Common myeloid progenitor, CD34-positive (primary cell): ENCODE measurements at places on chromosomes 3 and 15.
A peak's percentile ranks its signal among the peaks of the same experiment; 100 is the strongest.

- no peaks in the 10 kb centered on the region for H3K36me3 ChIP-seq
- H3K4me3 ChIP-seq = no peak overlapping the region
- H3K4me1 ChIP-seq = peaks cover 5% of the 10 kb centered on the region
Observed at GRCh38 chr3:184672335-184672734, 39.5 kb downstream of the MAGEF1 start.

DNA sequence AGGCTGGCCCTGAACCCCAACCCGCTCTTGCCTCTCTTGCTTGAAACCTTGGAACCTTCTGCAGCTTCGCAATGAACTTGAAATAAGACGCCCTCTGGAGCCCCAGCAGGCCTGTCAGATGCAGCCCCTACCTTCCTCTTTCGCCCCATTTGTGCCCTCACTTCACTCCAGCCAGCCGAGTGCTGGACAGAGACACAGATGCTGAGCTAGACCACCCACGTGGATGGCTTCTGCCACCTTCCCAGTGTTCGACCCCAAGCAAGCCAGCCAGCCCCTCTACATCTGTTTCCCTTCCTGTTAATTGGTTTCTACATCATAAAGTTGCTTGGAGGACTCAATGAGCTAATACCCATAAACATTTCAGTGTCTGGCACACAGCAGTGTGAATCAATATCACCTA is 23.8 kb upstream of the SNRPA1 start:
- no peaks in the 10 kb centered on the region for H3K36me3 ChIP-seq
- H3K4me1 ChIP-seq = peaks cover 8% of the 10 kb centered on the region
- H3K4me3 ChIP-seq = no peak overlapping the region
- H3K27ac ChIP-seq = no peak overlapping the region
- peaks cover 77% of the 10 kb centered on the region for H3K27me3 ChIP-seq

- no peak overlapping the region for H3K4me3 ChIP-seq
- no peaks in the 10 kb centered on the region for H3K4me1 ChIP-seq
- no peaks in the 10 kb centered on the region for H3K36me3 ChIP-seq
- no peak overlapping the region for H3K27ac ChIP-seq
- H3K27me3 ChIP-seq = no peaks in the 10 kb centered on the region
Observed at GRCh38 chr3:194702545-194702944, 16.9 kb downstream of the FAM43A start.

DNA sequence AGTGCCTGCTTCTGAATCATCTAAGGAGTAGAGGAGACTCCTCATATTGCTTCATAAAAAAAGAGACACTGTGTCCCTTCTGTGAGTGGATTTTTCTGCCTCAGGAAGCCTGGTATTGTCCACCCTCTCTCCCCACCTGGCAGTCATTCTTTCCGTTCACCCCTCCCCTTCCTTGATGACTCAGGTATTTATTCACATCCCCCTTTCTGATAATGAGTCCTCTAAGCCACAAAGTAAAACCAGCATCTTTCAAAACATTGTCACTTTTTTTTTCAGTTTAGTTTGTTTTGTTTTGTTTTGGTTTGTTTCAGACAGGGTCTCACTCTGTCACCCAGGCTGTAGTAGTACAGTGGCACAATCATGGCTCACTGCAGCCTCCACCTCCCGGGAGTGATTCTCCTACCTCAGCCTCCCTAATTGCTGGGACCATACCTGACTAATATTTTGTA is 65.2 kb upstream of the UBE2E1 start:
- no peaks in the 10 kb centered on the region for H3K36me3 ChIP-seq
- H3K4me1 ChIP-seq = peaks cover 22% of the 10 kb centered on the region
- DNase-seq = peak; percentile 68
- no peak overlapping the region for H3K27ac ChIP-seq

GRCh38 chr3:156617781-156618180 is 56.6 kb upstream of the TIPARP start:
- no peak overlapping the region for H3K4me3 ChIP-seq
- H3K27me3 ChIP-seq = no peaks in the 10 kb centered on the region
- no peak overlapping the region for H3K27ac ChIP-seq
- DNase-seq = no peak
- no peaks in the 10 kb centered on the region for H3K36me3 ChIP-seq

DNA sequence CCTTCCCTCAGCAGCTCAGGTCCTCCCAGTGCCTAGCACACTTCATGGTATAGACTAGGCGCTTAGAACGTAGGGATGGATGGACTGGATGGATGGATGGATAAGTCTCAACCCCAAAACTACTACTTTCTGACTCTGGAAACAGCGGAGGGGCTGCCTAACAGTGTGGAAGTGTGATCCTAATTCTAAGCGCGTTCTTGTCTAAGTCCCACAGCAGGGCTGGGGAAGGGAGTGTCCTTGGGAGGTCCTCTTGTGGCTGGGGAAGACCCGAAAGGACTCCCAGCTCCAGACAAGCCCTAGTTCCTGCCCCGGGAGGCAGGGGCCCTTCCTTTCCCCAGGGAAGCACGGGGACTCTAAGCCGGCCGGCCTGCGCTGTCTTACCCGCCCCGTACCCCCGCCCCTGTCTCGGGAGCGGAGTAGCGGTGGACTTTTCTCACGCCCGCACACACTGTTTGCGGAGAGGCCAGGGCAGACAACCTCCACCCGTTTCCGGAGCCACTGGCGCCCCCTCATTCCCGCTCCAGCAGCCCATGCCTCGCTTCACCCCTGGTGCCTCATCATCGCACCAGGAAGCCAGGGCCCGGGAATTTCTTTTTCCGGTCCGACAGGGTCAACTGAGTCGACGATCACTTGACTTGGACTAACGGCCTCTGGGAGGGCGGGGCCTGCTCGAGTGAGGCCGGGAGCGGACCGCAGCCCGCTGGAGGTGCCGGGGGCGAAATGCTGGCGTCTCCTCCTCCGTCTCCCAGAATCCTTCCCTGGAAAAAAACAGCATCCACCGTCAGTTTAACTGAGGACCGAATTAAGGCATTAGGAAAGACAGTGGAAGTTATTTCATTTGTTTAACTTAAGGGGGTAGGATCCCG is 133.3 kb downstream of the TBC1D2B start:
- peak; percentile 51 for DNase-seq
- no peaks in the 10 kb centered on the region for H3K27me3 ChIP-seq
- H3K4me1 ChIP-seq = peaks cover 13% of the 10 kb centered on the region
- H3K36me3 ChIP-seq = no peaks in the 10 kb centered on the region
- H3K4me3 ChIP-seq = peak overlapping the region; percentile 48

DNA sequence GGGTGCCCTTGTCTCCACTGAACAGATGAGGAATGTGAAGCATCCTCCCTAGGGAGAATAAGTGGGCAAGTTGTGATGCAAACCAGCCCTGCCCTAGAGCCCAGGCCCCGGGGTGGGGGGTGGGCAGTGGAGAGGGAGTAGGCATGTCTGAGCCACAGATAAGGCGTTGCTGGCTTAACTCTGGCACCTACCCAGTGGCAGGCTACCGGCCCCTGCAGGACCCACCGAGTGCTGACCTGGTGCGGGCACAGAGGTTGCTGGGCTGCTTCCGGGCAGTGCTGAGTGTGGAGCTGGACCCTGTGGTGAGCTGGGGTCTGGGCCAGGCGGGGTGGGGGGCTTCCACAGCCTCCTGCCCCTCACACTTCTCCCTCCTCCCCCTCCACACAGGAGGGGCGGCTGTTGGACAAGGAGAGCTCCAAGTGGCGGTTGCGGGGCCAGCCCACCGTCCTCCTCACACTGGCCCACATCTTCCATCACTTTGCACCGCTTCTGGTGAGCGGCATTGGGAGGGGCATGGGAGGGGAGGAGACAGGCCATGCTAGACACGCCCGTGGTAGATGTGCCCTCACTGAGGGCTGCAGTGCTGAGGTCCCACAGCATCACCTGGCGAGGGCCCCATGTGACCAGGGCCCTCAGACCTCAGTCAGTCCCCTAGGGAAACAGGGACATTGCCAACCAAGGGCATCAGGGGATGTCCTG is 10.1 kb downstream of the RNF123 start:
- no peaks in the 10 kb centered on the region for H3K27me3 ChIP-seq
- DNase-seq = no peak
- no peak overlapping the region for H3K4me3 ChIP-seq
- no peak overlapping the region for H3K27ac ChIP-seq
- H3K4me1 ChIP-seq = peaks cover 4% of the 10 kb centered on the region

DNA sequence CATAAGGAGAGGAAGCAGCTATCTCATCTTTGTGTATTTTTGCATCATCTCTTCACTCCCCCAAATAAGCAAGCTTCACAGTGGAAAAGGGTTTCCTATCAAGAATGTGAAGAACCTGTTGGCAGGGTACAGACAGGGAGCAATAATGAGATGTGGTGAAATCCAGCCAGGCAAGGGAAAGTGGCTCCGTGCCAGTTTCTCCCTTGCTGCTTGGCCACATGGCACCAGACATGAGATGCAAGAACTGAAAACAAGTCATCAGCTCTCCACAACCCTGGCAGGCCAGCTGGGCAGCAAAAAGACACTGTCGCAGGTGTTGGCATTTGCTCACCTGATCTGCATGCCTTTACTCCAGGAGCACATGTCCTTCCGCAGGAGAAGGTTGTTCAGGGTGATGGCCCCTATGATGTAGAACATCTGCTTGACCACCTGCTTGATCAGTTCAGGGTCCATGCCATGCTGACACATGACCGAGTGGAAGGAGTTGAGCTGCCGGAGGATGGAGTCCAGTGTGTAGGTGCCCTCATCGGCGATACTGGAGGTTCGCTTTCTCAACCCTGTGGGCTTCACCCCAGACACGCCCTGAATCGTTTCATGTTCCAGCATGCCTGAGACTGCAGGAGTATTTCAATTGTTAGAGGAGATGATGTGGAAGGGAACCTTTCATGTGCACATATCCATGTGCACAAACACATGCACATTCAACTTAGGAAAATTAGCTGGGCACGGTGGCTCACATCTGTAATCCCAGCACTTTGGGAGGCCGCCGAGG is 23.3 kb upstream of the MYO5C start:
- H3K4me1 ChIP-seq = no peaks in the 10 kb centered on the region
- no peak overlapping the region for H3K27ac ChIP-seq

DNA sequence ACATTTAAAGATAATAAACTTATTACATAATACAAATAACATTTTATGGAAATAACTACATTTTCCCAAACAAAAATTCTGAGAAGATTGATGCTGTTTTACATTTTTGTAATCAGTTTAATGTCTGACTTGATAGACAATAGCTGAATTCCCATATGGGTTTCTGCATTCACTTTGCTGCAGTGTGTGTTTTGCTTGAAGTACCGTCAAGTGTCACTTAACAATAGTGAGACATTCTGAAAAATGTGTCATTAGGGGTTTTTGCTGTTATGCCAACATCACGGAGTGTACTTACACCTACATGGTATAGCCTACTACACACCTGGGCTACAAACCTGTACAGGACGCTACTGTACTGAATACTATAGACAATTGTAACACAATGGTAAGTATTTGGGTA is 57.5 kb downstream of the USF3 start:
- H3K4me1 ChIP-seq = no peaks in the 10 kb centered on the region
- H3K27me3 ChIP-seq = no peaks in the 10 kb centered on the region
- H3K27ac ChIP-seq = no peak overlapping the region
- H3K4me3 ChIP-seq = no peak overlapping the region
- no peak for DNase-seq
- no peaks in the 10 kb centered on the region for H3K36me3 ChIP-seq

- H3K4me1 ChIP-seq = no peaks in the 10 kb centered on the region
- DNase-seq = no peak
- H3K4me3 ChIP-seq = no peak overlapping the region
- no peaks in the 10 kb centered on the region for H3K36me3 ChIP-seq
Observed at GRCh38 chr3:8802256-8802655, 32.8 kb upstream of the OXTR start.

DNA sequence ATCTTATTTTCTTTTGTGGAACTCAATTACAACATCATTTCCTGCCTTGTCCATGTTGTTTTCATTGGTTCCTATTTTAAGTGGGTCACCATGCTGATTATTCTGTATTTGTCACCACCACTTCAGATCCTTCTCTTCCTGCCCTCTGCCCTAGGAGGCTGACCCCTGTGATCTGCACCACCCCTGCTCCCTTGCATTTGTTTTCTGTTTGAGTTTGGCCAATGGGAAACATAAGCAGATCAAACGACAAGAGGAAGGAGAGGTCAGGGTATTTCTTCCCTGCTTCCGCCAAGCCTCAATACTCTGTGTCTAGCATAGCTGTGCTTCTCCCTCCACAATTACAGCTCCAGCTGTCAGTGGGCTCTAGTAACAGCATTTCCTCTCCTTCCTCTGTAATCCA is 71.6 kb downstream of the IMPG2 start:
- no peak overlapping the region for H3K27ac ChIP-seq
- peaks cover 2% of the 10 kb centered on the region for H3K4me1 ChIP-seq
- no peak overlapping the region for H3K4me3 ChIP-seq
- no peak for DNase-seq
- no peaks in the 10 kb centered on the region for H3K27me3 ChIP-seq

DNA sequence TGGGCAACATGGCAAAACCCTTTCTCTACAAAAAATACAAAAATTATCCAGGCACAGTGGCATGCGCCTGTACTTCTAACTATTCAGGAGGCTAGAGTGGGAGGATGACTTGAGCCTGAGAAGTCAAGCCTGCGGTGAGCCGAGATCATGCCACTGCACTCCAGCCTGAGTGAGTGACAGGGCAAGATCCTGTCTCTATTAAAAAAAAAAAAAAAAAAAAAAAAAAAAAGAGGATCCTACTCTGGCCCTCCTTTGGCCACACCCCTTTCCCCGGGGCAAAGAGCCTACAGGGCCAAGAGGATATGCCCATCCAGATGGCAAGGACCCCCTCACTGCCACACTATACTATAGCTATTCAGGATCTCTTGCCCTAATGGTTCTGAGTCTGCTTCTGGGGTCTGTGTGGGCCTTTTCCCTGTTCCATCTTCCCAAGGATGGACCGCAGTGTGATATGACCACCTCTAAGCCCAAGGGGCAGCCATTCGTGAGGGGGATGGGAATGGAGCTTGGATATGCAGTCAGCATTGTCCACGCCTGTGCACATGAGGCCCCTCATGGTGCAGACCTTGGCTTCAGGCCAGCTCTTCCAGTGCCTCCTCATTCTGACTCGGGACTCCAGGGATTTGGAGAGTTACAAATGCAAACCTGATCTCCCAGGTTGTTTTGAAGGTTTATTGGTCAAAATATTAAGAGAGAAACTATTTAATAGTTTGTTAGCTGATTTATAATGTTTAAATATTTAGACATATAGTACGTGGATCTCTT is 7.3 kb downstream of the TYRO3 start:
- no peak overlapping the region for H3K4me3 ChIP-seq
- H3K4me1 ChIP-seq = no peaks in the 10 kb centered on the region
- DNase-seq = no peak
- H3K27ac ChIP-seq = no peak overlapping the region
- peaks cover 18% of the 10 kb centered on the region for H3K36me3 ChIP-seq
- no peaks in the 10 kb centered on the region for H3K27me3 ChIP-seq

GRCh38 chr15:72021604-72022003 is 96.3 kb downstream of the MYO9A start:
- no peak overlapping the region for H3K27ac ChIP-seq
- no peaks in the 10 kb centered on the region for H3K27me3 ChIP-seq
- peaks cover 7% of the 10 kb centered on the region for H3K36me3 ChIP-seq
- no peaks in the 10 kb centered on the region for H3K4me1 ChIP-seq
